ENCODE measurements at places on chromosomes 4 and X.

GRCh38 chr4:176357359-176358082 is 37.8 kb downstream of the SPCS3 start:
- DNase-seq: peak; percentile 12

DNA sequence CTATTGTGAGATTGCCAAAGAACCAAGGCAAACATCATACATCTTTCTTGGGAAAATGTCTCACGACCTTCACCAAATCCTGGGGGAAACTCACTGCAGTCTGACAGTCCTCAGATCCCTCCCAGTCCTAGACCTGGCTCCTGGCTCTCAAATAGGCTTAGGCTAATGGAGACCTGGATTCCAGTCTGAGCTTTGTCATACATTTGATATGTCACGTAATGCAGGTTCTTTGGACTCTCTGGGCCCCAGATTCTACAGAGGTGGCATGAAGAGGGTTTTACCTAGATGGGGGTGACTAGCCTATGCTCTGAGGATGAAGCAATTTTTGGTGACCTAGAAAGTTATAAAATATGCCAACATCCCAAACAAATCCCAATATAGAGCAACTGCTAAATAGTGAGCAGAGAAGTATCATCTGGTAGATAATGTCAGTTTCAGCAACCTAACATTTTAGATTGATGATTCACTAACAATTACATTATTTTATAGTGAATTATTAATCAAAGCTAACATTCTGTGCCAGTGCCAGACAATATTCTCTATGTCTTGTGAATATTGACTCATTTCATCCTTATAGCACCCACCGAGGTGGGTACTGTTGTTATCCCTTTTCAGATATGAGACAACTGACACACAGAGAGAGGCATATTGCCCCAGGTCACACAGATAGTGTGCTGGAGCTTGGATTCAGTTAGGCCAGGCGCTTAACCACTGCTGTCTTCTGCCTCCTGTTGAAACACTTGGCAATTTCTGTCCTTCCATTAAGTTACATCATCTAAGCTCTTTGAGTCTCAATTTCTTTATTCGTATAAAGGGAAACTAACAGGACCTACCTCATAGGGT is 195.4 kb upstream of the MAMLD1 start:
- DNase-seq: no peak

DNA sequence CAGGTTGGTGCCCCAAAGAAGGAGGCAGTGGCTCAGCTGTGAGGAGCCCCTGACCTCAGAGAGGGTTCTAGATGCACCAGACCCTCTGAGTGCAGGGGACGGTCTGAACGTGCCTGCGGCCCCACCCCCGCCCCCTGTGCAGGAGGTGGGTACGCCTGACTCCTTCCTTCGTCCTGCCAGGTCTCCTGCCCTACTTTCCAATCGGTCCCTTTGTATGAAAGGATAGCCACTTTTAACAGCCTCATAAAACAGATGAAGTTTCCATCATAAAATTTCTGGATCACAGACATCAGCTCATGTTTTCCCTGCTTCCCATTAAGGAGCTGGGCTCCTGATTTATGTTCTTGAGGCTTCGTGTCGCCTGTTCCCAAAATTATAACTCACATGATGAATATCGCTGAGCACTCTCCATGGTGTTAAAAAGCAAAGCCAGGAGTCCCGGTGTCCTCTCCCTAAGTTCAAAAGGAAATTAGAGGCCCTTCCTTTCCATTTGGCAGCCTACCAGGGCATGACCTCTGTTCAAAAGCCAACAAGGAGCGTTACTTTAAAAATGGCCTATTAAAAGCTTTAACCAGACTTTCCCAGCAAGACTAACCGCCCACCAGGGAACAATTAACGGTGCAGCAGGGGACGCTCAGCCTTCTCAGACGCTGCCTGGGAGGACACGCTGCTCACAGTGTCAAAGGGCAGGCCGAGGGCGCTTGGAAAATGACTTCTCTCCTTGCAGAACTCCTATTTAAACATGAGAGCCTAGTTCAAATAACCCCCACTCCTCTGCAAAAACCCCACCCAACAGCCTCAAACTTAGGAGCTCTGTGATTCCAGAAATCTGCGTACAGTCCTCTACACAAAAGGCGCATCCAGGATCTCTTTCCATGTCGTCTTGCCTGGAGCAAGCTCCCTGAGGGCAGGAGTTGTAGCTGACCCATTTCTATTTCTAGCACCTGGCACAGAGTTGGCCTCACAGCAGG is 181.9 kb downstream of the AFAP1 start:
- DNase-seq: no peak

DNA sequence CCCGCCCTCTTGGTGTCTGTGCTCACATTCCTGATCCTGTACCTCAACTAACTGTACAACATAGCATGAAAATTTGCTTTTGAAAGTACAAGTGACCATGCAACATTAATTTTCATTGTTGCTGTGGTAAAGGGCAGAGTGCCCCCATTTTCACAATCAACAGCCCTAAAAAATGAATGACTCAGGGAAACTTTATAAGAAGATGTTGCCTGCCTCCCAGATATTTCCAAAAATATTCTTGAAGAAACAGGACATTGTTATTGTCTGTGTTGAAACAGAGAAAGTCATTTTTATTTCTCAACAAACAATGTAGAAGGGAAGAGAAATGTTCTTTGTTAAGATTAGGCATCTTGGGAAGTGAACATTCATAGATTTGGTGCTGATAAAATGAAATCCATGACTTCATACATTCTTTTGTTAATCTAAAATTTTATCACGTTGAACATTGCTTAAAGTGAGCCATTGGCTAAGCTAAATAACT is 113.9 kb upstream of the ANXA3 start:
- DNase-seq: no peak

- DNase-seq: no peak
These were observed 1315.1 kb upstream of the PCDH7 start for GRCh38 chr4:29405116-29405515.

GRCh38 chrX:38233891-38234667 is 13.4 kb upstream of the SRPX start:
- no peak for DNase-seq

GRCh38 chrX:106919932-106920452 is at the start of gene CLDN2:
CLDN2 (plus strand) TSS chrX:106920402; CDS start chrX:106928229, 7,827 bp downstream.
- no peak for DNase-seq

GRCh38 chrX:70498129-70498528 is 53.5 kb downstream of the DLG3 start:
- DNase-seq: no peak

DNA sequence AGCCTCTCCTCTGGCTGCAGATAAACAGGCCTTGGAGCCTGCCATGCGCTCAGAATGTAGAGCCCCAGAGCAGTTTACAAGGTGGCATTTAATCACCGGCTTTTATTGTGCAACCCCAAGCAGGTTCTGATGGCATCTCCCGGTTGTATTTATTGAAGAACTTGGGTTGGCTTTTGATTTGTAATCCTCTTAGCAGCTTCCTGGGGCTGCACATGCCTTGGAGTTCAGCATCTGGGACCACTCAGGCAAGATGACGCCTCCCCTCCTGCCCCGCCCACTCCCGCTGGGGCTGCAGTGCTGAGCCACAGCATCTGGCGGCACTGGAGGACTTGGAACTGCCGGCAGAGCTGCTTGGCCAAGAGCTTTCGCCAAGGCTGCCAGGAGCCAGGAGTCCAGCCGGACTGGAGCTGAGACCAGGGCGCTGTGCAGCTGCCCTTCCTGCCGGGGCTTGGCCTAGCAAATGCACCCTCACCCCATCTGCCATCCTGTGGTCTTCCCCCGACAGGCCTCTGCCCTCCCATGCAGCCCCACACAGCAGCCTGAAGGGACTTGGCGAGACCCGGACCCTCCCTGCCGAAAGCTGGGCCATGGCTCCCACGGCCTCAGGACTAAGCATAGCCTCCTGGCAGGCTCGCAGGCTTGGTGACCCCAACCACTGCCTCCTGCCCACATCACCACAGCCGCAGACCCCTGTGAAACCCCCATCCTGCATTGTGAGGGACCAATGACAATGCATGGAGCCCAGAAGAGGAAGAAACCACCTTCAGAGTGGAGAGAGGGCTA is 5.4 kb downstream of the HTRA3 start:
- DNase-seq: no peak

GRCh38 chr4:155038459-155038858 is 170.0 kb upstream of the NPY2R start:
- DNase-seq: no peak

GRCh38 chr4:184420881-184421416 is 53.4 kb downstream of the IRF2 start:
- no peak for DNase-seq

DNA sequence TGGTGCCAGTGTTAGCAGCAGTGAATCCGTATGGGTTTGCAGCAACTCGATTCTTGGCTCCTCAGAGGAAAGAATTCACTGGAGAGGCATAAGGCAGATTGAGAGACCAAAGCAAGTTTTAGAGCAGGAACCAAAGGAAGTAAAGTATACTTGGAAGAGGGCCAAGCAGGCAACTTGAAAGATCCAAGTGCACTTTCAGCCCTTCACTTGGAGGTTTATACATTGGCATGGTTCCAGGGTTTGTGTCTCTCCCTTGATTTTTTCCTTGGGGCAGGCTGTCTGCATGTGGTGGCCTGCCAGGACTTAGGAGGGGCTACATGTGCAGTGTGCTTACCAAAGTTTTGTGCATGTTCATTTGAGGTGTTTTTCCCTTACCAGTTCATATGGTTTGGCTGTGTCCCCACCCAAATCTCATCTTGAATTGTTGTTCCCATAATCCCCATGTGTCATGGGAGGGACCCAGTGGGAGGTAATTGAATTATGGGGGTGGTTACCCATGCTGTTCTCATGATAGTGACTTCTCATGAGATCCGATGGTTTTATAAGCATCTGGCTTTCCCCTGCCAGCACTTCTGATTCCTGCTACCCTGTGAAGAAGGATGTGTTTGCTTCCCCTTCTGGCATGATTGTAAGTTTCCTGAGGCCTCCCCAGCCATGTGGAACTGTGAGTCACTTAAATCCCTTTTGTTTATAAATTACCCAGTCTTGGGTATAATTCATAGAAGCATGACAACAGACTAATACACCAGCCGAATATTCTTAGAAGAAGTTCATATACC is 86.2 kb upstream of the TSPAN5 start:
- no peak for DNase-seq

DNA sequence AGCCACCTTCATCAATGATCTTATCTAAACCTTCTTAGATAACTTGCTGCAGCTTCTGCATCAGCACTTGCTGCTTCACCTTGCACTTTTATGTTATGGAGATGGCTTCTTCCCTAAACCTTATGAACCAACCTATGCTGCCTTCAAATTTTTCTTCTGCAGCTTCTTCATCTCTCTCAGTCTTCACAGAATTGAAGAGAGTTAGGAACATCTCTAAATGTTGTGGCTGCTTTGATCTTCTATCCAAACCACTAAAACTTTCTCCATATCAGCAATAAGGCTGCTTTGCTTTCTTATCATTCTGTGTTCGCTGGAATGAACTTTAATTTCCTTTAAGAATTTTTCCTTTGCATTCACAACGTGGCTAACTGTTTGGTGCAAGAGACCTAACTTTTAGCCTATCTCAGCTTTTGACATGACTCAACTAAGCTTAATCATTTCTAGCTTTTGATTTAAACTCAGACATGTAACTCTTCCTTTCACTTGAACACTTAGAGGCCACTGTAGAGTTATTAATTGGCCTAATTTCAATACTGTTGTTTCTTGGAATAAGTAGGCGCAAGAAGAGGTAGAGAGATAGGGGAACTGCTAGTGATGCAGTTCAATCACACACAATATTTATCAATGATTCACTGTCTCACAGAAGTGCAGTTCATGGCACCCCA is 36.1 kb upstream of the CORIN start:
- no peak for DNase-seq

- DNase-seq: no peak
These were observed 77.6 kb upstream of the FRMPD4 start for GRCh38 chrX:12060489-12061260.

DNA sequence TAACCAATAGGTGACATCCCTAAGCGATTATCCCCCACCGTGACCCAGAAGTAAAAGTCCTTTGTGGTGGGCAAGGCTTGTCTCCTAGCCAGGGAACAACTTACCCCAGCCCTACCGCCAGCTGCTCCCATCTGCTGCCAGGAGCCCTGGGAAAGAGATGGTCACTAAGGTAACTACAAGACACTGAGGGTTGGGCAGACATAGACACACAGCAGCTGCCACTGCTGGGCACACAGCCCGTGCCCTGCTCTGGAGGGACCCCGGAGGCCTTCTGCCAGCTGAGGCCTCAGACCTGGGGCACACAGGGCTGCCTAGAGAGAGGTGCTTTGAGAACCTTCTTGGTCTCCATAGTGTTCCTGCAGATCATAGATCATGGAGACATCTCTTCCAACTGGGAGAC is 53.0 kb upstream of the PROM1 start:
- DNase-seq: no peak

DNA sequence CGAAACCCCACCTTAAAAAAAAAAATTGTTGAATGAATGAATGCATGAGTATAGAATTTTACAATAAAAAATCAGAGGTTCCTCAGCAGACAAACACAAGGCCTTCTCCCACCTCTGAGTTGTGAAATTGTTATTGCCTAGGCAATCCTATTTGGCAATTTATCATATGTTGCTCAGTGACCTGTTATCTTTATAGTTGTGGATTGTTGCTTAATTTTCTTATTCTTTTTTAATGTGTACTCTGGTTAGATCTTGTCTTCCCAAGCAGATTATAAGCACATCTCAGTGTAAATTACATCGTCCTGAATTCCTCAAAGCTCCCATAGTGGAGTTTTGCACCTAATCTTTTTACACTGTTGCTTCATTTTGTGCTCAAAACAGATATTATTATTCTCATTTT is 71.9 kb downstream of the RBM47 start:
- DNase-seq: no peak

GRCh38 chr4:139958739-139959098 is 195.3 kb downstream of the MAML3 start:
- no peak for DNase-seq

- no peak for DNase-seq
These were observed 43.0 kb downstream of the FBXL5 start for GRCh38 chr4:15612136-15612535.

- DNase-seq: no peak
These were observed 3.0 kb downstream of the STARD8 start for GRCh38 chrX:68650491-68650890.

DNA sequence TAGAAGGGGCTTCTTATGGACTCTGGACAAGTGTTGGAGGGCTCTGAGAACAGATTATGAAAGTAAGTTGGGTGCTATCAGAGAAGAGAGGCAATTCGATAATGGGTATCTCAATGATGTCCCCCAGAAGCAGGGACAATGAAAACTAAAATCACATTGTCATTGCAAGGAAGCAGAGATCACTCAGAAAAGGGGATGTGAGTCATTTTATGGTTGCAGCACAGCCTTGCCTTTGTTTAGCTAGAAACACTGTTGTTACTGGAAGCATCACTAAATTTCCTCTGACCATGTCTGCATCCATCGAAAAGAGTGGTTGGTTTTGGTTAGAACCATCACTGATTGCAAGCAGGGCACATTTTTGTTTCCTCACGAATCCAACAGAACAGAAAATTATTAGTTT is 246.8 kb upstream of the NWD2 start:
- no peak for DNase-seq

- no peak for DNase-seq
These were observed 16.2 kb downstream of the PRKX start for GRCh38 chrX:3697220-3697684.

GRCh38 chr4:110533940-110534339 is 58.0 kb downstream of the ENPEP start:
- DNase-seq: no peak

- DNase-seq: no peak
These were observed 227.0 kb downstream of the DKK2 start for GRCh38 chr4:106809076-106809475.

- DNase-seq: no peak
These were observed 11.7 kb downstream of the GPM6B start for GRCh38 chrX:13805241-13805640.

GRCh38 chrX:21781525-21781924 is 23.6 kb upstream of the SMPX start:
- DNase-seq: no peak
